Brain pericyte (primary cell): ENCODE measurements at places on chromosomes 6 and 20.

- no peak for DNase-seq
These were observed 15.7 kb upstream of the LAMA4 start for GRCh38 chr6:112269979-112270566.

GRCh38 chr6:33756211-33756954, 9.7 kb upstream of the IP6K3 start:
- DNase-seq = no peak

DNA sequence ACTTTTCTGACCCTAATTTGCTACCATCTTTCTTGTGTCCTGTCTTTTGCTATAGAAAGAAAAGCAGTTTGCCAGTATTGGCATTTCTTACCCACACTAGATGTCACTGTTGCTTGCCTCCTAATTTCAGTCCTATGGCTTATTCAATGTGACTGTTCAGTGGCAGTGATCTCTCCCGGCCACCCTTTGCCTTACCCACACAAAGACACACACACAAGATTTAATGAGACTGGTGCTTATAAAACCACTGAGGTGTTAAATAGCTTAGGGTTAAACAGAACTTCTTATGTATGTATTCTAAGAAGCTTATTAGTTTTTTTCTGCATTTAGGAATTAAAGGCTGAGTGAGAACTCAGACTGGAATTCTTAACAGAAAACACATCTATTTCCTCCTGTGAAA, 233.6 kb upstream of the ASCC3 start:
- DNase-seq = no peak

- DNase-seq = no peak
These were observed 98.0 kb upstream of the CITED2 start for GRCh38 chr6:139472351-139473015.

DNA sequence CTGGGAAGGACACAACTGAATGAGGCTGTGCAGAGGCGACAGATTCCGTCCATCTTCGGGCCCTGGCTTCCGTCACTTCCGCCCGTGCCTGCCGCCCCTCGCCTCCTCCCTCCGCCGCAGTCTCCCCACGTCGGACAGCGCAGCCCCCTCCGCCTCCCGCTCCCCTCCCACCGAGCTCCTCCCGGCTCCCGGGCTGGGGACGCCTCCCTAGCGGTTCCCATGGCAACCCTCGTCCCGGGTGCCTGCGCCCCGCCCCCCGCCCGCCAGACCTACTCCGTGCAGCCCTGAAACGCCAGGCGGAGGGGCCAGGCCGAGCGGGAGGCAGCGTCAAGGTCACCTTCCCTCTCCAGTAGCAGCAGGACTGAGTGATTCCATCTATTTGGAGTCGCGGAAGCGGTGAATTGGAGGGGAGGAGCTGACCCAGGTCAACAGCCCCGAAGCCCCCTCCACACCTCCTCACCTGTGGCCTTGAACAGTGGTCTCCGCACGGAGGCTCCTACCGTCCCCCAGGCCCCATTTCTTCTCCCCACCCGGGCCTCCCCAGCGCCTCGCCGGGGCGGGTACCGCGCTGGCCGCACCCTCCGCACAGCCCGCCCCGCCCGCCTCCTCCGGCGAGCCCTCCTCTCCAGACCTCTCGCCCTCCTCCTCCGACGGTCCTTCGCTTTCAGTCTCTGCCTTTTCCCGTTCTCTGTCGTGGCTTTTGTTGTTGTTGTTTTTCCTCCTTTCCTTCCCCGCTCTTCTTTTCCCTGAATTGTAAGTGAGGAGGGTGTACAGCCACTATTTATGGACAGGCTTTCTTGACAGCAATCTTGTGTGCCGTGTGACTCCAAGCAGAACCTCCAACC, 951 bp downstream of the NRSN2 start:
- peak; percentile 87 for DNase-seq

GRCh38 chr6:151807513-151808370, at the start of gene ESR1:
Gene ESR1, plus strand, starts transcription at chr6:151807682. Its CDS starts 231 bp downstream, at chr6:151807913.
- no peak for DNase-seq

GRCh38 chr20:22070610-22071058, 365.2 kb downstream of the PAX1 start:
- DNase-seq = no peak

DNA sequence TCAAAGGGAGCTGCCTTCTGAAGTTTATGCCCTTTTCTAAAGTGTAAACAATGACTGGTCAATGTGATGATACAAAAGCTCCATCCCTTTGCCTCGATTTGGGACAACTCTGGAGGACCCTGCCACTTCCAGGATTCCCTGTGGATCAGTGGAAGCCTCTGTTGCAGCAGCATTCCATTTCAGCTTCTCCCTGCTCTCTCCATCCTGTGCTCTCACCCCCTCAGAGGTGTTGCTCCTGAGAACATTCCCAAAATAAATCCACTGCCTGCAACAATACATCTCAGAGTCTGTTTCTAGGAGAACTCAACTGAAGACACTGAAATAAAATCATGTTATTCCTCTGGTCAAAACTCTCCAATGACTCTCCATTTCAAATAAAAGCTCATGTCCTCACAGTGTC, 263.6 kb downstream of the HACE1 start:
- no peak for DNase-seq

GRCh38 chr6:167314180-167314821, 10.6 kb upstream of the TTLL2 start:
- DNase-seq = no peak

DNA sequence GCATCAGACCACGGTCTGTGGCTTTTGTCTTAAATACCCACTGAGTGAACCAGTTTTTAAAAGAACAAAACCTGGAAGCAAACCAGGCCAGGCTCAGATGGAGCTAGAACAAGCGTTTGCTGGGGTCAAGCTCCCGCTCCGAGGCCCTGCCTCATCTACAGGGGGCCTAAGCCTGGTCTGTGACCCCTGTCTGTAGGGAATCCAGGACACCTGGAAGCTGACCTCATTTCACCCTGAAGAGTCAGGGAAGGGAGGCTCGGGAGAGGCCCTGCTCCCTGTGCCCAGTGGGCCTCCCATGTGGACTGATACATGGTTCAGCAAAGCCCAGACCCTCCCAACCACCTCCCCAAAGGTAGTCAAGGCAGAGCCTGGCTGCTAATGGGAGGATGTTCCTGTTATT, 26.8 kb upstream of the DLGAP4 start:
- DNase-seq = no peak

- no peak for DNase-seq
These were observed 114.8 kb downstream of the MOXD1 start for GRCh38 chr6:132286298-132287019.

- DNase-seq = no peak
These were observed 248.0 kb downstream of the PHF3 start for GRCh38 chr6:63883597-63883996.

DNA sequence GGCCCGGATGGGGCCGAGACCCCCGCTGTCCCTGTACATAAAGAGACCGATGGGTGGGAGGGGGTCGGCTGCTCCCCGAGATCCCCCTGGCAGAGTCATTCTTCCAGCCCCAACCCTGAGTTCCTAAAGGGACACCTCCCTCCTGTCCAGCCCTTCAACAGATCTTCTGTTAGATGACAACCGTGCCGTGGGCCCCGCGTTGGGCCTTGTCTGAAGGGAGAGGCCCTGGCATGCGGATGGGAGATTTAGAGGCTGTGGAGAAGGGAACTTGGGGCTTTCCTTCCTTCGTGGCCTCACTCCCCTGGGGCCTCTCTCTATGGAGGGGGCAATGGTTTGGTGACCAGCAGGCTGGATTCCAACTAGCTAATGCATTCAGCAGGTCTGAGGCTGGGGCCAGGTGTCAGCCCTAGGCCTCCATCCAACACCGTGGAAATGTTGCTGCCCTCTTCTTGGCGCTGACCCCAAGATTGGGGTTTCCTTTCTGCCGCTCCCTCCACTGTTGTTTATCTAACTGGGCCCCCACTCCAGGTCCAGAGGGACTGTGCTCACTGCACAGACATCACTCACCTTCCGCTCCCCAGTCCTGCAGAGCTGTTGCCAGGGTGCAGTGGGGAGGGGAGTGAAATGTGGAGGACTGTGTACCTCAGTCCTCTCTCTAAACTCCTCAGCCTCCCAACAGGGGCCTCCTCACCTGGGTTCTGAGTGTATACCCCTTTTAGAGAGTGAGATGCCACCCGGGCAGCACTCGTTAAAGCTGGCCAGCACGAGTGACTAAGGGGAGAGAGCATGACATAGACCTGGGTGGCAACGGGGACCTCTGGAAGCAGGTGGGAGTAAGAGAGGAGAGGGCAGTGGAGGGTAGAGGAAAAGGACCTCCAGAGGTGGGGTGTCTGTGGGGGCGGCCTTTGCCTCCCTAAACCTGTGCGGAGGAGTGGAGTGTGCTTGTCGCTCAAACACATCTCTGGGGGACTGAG, 6.7 kb downstream of the TMEM151B start:
- no peak for DNase-seq

- DNase-seq = no peak
These were observed 165.8 kb upstream of the CITED2 start for GRCh38 chr6:139540276-139540675.

GRCh38 chr6:399785-400534, 8.4 kb downstream of the IRF4 start:
- DNase-seq = no peak

- no peak for DNase-seq
These were observed 897 bp downstream of the CD2AP start for GRCh38 chr6:47478233-47479139.

GRCh38 chr20:64080013-64080812, at the start of gene OPRL1:
Gene OPRL1, plus strand, starts transcription at chr20:64080082. Its CDS starts 12,639 bp downstream, at chr20:64092721.
- DNase-seq = no peak

DNA sequence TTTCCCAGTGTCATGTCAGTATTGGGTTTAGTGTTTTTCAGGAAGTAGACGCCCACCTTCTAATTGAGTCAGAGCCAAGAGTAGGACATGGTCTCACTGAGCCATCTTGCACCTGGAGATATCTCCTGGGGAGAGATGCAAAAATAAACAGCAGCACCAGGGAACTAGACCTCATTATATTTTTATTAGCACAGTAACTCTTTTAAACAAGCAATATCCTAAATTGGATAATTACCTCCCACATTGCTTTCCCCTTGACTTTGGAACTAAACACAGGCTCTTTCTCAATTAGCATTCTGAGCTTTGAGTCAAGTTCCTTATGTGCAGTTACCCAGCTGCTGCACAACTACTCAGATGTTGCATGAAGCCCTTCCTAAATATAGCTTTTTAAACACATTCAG, 175.4 kb downstream of the IBTK start:
- DNase-seq = peak; percentile 45

- no peak for DNase-seq
These were observed 42.4 kb downstream of the TMEM242 start for GRCh38 chr6:157280947-157281346.

GRCh38 chr6:168180548-168181011, 101.6 kb upstream of the FRMD1 start:
- no peak for DNase-seq

GRCh38 chr20:22315771-22316170, 268.6 kb downstream of the FOXA2 start:
- no peak for DNase-seq

DNA sequence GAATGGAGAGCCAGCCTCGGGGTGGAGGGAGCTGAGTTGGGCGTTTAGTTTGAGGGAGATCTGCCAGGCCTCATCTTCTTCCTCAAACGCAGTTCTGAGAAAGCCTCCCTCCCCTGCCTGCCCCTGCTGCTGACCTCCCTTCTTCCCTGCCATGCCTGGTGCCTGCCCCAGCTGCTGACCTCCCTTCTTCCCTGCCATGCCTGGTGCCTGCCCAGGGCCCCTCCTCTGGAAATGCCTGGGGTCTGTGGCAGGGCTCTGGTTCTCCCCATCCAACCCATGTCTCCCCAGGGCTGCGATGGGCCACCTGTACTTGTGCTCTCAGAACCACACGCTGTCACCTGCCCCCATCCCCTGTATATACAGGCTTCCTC, 114.6 kb downstream of the VEGFA start:
- DNase-seq = no peak

DNA sequence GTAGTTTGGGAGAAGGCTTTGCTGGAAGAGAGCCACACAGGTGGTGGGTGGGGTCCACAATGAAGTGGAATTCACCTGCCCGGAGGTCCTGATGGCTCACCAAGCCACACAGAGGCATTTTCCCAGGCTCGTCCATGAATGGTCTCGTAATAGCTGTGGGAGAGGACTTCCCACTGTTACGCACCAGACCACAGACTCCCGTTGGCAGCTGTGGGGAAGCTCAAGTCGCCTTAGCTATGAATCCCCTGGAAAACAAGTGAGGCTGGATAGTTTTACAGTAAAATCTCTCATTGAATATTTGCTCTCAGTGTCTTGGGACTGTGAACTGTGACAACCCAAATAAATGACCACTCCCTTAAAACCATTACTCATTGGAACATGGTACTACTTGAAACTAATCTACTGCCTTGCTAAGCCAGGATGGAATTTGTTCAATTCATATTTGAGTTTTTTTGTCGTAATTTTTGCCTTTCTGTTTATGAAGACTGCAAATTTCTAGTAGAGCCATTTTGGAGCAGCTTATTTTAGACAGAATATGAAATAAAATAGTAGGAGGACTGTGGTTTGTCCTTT, 79.4 kb downstream of the JAG1 start:
- peak; percentile 68 for DNase-seq

GRCh38 chr20:1998715-1999114, 4.9 kb upstream of the PDYN start:
- DNase-seq = no peak

DNA sequence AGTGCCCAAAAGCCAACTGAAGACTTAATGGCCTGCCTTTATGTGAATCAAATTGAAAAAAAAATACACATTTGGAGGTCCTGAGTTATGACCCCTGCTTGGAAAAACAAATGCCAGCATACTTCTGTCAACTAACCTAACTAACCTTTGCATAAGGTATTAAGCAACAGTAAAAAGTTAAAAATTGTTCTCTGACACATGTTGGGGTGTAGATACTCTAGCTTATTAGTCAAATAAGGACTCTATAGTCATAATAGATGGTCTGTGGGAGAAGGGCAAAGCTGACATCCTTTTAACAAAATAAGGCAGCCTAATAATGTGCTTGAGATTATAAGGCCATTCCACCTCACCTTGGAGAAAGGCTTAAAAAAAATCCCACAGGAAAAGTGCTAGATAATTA, 140.5 kb downstream of the HIVEP2 start:
- no peak for DNase-seq

DNA sequence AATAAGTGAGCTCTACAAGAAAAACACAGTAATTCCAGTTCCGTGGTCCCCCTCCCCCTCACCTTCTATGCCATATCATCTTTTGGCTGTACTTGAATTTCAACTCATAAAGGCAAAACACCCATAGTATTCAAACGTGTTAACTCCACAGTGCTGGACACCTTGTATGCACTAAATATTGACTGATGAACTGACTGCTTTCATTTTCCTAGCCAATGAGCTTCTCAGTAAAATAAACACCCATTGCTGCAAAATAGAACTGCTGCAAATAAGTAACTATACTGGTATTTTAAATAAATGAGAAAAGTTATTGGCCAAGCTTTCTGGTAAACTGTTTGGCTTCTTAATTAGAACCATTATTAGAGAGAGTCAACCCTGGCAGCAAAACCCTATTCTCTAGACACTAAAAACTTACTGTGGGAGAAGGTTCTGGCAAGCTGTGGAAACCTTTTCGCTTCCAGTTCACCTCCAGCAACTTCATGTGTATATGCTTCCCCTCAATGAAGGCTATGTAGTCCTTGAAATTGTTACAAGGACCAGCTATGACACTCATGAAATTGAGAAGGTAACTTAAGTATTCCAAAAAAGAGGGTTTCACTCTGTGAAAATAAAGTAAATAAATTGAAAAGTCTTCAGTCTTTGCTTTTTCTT, 86.0 kb downstream of the MBOAT1 start:
- DNase-seq = no peak

GRCh38 chr20:62603021-62603906, 39.0 kb upstream of the SLCO4A1 start:
- no peak for DNase-seq

GRCh38 chr6:137542713-137543112, 48.5 kb upstream of the OLIG3 start:
- DNase-seq = no peak
